ENCODE measurements at places on chromosomes 11 and 22. TPM values are rescaled to one million over a fixed set of nuclear protein-coding genes. Genes with fewer than 3 reads are reported as not detected.

DNA sequence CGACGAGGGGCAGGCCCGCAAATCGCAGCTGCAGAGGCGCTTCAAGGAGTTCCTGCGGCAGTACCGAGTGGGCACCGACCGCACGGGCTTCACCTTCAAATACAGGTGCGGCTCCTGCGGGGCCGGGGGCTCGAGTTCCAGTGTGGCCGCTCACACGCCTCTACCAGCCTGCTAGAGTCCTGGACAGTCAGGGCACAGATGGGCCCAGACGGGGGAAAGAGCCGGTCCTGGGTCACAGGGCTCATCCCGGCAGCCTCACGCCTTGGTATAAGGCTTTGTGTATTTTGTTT lies 506 bp downstream of the MCM5 start:
- no peak for DNase-seq

GRCh38 chr22:33335611-33336279 lies 277.6 kb upstream of the SYN3 start:
- no peak for DNase-seq

SLC25A17 gene
- total RNA-seq: 18.5 TPM

DNA sequence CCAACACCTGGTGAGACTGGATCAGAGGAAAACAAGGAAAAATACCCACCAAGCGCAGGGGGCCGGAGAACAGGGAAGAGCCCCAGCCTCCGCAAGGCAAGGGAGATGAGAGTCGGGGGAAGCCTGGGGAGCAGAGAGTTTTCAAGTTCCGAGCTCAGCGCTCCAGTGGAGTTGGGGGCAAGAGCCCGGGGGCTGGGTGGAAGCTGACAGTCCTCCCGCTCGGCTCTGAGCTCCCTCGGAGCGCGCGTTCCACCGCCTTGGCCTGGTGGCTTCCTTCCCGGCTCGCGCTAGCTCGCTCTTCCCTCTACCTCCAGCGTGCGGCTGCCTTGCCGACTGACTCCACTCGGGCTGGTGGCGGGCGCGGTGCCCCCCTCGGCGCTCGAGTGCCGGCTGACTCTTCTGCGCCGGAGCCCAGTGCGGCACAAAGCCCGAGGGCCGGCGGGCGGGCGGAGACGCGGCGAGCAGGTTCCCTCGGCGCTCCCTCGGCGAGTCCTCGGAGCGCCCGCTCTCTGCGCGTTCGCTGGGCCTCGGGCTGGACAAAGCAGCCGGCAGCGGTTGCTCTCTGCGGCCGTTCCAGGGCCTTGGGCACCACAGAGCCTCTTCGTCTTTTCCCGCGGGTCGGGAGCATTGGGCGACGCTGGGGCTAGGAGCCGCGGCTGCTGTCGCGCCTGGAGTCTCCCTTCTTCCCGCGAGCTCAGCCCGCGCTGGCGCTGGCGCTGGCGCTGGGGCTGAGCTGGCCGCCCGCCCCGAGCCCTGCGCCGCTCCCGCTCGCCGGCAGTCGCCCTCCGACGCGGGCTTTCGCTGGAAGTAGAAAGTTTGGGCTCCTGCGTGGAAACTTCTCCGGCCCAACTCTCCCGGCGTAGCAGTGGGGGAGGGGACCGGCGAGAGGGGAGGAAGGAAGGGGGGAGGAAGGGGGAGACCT lies 1.0 kb downstream of the PAX6 start:
- DNase-seq: no peak

- DNase-seq: no peak
These were observed 40.7 kb upstream of the TMEM135 start for GRCh38 chr11:86996953-86997570.

DNA sequence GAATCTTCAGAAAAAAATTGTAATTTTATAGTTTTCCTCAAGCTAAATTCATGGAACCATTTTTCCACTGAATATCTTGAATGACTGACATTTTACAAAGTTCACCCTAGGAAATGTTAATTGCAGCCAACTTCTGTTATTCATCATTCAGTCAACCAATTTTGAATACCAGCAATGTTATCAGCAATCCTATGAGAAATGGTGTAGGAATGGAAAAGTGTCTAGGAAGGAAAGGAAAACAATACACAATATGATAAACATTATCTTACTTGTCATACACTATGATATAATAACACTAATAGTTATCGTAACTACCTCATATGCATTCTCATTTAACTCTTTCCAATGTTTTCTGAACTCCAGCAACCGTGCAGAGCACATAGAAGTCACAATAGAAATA lies 790.5 kb upstream of the LRRC4C start:
- no peak for DNase-seq

MPEG1 gene
- not detected for total RNA-seq

DNA sequence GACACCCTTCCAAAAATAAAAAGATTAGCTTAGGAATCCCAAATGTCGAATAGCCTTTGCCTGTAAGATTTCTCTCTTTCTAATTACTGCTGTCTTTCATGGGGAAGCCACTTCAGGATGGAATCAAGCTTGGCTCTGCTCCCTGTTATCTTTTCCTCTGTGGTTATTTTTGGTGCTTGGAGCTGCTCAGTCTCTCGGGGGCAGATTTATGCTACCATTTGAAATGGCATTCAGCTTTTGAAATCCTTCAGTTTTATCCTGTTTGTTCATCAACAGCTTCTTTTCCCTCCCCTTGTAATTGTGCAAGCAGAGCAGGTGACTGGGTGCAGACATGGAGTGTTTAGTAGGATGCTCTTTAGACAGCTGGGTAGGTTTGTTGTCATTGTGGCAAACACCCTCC lies 111.0 kb downstream of the DBX1 start:
- no peak for DNase-seq
